ENCODE measurements at places on chromosomes 3 and 15.

GRCh38 chr3:32148351-32148750 lies 41.9 kb downstream of the GPD1L start:
- no peak for DNase-seq

- no peak for DNase-seq
Observed at GRCh38 chr15:62932436-62932835, 110.1 kb upstream of the TPM1 start.

DNA sequence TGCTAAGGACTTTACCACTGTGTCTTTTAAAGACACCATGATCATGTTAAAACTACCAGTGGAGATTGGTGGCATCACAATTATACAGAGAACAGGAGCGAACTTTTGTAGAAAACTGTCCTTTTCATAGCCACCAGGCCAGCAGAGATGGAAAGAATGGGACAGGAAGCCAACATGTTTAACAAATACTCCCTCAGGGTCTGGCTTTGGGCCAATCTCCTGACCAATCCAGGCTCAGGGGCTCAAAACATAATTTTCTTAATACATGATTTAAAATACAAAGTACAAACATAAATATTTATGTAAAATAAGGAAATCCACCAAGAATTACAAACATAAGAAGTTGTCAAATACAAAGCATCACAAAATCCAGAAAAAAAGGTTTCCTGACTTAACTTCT lies 266.0 kb downstream of the VPS13C start:
- no peak for DNase-seq

DNA sequence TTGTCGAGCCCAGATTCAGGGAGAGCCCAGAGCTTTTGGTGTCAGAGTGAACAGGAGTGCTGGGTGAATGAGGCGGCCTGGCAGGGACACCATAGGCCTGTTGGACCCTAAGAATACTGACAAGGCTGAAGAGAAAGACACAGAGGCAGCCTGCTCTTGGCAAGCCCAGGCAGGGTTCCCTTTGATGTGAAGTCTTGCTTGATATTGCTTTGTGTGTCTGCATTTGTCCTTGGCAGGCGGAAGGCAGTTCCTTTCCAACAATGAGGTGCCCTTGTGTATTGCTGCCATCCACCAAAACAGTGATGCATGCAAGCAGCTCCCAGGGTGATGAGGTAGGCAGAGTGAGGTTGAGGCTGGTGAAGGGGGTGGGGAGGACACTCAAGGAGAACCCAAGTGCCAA lies 152.7 kb upstream of the TSC22D2 start:
- DNase-seq, result no peak

DNA sequence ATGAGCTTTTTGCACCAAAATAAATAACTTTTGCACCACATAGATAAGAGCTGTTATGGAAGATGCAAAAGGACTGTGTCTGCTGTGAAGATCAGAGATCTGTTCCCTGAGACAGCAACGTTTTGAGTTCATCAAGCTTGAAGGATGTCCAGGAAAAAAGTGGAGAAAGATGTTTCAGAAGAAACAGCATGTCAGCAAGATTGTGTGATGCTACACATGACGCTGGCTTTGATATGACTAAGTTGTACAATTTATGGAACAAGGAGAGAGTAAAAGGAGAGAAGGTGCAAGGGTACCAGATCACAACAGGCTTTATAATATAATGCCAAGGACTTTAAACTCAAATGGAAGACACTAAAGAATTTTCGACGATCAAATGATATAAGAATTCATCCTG lies 16.6 kb downstream of the TJP1 start:
- DNase-seq, result no peak

DNA sequence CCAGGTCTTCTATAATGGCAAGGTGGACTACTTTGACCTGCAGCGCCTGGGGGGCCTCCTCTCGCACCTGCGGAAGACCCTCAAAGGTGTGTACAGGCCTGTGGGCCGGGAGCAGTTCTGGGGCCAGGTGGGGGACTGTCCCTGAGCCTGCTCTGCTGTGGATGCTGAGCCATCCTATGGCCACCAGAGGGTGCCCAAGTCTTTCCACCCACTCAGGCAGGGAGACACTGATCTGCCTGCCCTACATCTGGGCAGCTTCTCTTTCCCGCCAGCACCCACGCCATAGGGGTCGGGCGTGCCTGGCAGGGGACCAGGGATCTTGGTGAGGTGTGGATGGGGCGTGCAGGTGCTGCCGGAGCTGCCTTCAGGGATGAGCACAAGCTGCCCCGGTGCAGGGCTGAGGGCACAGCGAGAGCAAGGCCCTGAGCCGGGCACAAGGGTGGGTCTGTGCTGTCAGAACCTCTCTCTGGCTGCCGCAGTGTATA lies 14.1 kb downstream of the RNF123 start:
- peak; percentile 78 for DNase-seq

DNA sequence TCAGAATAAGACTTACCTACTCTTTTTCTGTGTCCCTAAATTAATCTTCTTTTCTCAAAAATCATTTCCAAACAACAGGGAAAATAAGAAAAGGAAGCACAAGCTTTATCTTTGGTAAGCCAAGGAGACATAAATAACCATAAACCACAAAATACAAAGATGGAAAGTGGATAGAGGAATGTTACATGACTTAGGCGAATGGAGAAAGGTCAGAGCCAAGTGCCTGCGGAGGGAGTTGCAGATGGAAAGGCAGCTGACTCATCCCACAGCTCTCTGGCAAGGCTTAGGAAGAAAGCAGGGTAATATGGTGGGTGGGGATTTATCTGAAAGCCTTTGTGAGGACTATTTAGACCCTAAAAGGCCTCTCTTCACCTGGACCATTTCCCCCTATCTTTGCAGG lies 72.8 kb downstream of the GALK2 start:
- DNase-seq, result peak; percentile 23

Measured in COLO829 (cell line).